Stimulated activated CD4-positive, alpha-beta T cell treated with anti-CD3 and anti-CD28 coated beads, Interleukin-1b, Interleukin-23, amount 100 ng/mL, for 1 hour (primary cell): ENCODE measurements at places on chromosomes 7 and 10.

DNA sequence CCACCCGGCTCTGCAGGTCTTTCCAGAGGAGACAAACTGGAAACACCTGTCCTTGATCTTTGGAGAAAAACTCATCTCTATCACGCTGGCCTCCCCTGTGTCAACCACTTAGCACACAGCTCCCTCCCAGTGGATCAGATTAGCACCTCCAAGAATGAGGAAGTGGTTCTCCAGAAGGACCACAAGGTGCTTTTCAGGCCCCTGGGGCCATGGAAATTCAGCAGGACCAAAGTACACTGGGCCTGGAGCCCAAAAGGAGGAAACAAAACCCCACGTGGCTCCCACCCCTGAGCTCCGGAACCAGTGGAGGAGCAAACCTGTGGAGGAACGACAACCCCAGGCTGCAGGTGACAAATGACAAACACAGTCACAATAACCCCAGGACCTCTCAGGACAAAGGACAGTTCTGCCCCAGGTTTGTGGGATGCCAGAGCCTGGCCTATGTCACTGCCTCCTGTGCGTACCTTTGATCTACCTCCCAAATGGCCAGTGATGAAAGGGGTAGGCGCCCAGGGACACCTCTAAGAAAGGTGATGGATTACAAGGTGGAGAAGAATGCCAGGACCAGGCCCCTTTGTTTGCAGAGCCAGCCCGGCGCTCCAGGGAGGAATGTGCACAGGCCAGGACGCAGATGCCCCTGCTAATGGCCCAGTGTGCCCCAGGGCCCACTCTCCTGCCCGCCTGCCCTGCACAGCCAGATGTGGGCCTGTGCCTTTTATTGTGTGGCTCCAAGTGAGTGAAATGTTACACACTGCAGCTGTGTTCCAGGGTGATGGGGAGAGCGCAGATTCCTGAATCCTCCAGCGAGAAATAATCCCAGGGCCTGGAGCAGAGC, 5.7 kb downstream of the TNS3 start:
- DNase-seq = no peak

GRCh38 chr7:121420976-121421375, 24.9 kb upstream of the FAM3C start:
- DNase-seq = no peak

- DNase-seq = no peak
Observed at GRCh38 chr7:4017081-4017480, 665.0 kb upstream of the FOXK1 start.

DNA sequence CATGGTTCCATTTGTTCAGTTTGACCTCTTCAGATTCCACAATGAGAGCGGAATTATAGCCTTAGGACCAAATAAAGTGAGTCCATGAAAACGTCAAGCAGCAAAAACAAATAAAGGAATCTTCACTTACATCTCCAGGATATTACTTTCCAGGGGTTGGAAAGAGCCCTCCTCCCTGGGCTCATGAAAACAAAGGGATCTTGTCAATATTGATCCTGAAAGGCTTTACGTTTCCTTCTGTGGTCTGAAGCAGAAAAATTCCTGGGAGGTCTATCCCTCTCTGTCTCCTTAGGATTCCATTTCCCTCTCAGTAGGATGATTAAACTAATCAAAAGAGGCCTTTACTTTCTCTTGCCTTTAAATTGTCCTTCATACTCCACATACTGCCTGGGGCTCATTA, 293.5 kb downstream of the GPAM start:
- DNase-seq = no peak

GRCh38 chr7:140501966-140502365, 22.7 kb upstream of the MKRN1 start:
- DNase-seq = no peak

DNA sequence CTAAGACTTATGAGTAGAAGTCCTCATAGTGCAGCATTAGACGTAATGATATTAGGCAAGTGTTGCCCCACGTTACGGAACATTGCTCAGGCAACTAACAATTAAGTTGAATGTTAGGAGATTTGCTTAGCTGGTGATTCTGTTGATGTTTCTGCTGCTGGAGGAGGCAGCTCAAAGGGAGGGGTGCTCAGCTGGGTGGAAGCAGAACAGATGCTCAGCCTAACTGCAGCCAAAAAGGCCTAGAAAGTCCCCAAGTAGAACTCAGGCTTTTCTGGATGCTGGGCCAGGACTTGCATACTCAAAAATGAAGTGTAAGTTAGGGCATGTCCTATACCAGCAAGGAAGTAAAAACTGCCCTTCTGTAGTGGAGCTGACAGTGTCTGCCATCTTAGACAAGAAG, 201.4 kb downstream of the ADRA2A start:
- no peak for DNase-seq

DNA sequence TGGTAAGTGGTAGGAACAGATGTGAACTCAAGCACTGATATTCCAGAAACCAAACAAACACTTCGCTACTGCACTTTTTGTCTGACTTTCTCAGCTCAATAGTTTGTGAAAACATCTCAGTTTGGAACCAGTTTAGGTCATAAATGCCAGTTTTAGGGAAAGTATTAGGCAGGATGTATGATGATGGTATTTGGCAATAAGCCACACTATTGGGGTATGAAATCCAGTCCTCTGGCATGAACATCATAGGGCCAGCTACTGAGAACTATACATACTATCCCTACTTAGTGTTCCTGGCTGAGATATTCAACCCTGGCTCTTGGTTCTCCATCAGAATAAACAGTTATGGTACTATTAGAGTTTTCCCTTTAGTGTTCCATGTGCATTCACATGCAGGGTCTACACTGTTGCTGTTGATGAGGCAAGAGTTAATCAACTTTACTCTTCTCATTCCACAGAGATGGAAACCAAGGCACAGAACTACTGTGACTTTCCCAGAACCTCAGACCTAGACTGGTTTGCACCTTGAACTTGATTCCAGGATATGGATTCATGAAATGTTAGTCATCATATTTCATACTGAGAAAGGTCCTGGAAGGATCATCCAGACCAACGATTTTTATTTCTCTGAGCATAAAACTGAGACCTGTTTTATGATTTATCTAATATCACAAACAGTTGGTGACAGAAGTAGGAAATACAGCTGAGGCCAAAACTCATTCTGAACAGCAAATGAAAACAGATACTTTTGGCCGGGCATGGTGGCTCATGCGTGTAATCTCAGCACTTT, 20.0 kb upstream of the IFIT2 start:
- DNase-seq = no peak

DNA sequence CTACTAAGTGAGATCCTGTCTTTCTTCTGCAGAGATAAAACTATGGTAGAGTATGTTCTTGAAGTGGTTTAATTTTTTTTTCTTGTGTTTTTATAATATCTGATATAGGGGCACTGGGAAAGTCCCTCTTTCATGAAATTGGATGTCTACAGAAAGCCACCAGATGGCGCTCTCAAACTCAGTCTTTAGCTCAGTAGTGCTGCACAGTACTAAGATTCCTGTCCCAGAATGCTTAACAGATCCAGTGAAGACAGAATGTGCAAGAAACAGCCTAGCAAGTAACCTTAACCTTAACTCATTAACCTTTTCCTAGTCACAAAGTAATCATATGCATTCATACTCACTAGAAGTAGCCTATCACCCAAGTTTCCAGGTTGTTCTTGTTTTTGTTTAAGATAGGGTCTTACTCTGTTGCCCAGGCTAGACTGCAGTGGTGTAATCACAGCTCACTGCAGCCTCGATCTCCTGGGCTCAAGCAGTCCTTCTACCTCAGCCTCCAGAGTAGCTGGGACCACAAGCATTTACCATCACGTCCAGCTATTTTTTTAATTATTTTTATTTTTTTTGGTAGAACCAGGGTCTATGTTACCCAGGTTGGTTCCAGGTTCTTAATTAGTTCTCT, 56.7 kb downstream of the IDE start:
- peak; percentile 36 for DNase-seq

GRCh38 chr7:6562106-6562505, 10.8 kb upstream of the GRID2IP start:
- no peak for DNase-seq

- DNase-seq = no peak
Observed at GRCh38 chr10:124225467-124226270, 132.3 kb upstream of the CHST15 start.

- no peak for DNase-seq
Observed at GRCh38 chr7:148978091-148978490, 50.2 kb downstream of the PDIA4 start.

DNA sequence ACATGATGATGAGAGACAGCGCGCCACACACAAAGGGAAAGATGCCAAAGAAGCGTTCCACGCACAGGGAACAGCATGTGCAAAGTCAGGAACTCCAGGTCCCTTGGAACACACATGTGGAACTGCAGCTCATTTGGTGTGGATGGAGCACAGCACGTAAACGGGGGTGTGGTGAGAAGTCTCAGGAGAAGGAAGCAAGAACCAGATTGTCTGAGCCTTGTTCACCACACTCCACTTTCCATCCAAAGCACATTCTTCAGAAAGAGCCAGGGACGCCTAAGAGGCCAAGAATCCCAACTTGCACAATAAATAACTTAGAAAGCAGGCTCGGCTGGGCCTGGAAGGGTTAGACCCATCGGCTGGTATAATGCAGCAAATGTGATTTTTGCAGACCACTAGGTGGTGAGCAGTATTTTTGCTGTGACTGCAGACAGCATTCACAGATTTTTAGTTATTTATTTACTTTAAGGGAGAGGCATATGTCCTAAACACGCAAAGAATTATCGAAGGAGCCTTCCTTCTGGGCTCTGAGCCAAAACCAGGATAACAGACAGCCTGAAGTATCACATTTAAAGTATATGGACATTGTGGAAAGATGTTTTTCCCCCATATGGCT, 27.9 kb upstream of the ASCC1 start:
- no peak for DNase-seq

DNA sequence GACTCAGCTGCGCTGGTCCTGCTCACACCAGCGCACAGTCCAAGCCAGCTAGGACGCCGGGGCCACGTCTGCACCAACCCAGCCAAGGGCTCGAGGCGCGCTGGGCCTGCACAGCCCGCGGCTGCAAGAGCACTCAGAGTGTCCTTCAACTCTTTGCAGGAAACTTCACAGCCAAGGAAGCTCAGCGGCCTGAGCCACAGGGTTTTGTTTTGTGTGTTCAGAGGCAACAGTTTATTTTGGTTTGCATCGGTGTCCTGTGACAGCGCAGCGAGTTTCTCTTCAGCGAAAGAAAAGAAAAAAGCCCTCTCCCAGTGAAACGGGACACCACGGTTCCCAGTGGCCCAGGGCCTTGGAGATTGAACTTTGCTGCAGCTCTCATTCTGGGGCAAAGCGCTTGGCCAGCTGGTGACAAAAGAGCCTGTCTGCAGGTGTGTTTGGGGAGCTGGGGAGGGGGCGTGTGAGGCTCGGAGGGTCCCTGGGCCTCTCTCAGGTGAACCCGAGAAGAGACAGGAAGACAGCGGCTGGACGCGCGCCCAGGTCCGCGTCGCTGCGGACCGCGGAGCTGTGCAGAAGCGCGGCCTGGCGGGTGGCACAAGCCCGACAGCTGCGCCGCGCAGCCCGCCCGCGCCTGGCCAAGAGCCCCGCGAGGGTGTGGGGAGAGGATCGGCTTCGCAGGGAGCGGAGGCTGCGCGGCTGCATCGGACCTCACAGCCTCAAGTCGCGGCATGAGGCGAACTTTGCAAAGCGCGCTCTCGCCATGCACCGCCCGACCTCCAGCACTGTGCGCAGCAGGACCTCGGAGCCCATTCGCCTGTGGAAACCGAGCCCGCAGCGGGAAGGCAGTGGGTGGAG, 922 bp downstream of the CXCL12 start:
- DNase-seq = no peak

- DNase-seq = no peak
Observed at GRCh38 chr10:47073967-47074366, 162.7 kb downstream of the PTPN20 start.

GRCh38 chr10:88852327-88852726, 683 bp upstream of the ANKRD22 start:
- DNase-seq = no peak

DNA sequence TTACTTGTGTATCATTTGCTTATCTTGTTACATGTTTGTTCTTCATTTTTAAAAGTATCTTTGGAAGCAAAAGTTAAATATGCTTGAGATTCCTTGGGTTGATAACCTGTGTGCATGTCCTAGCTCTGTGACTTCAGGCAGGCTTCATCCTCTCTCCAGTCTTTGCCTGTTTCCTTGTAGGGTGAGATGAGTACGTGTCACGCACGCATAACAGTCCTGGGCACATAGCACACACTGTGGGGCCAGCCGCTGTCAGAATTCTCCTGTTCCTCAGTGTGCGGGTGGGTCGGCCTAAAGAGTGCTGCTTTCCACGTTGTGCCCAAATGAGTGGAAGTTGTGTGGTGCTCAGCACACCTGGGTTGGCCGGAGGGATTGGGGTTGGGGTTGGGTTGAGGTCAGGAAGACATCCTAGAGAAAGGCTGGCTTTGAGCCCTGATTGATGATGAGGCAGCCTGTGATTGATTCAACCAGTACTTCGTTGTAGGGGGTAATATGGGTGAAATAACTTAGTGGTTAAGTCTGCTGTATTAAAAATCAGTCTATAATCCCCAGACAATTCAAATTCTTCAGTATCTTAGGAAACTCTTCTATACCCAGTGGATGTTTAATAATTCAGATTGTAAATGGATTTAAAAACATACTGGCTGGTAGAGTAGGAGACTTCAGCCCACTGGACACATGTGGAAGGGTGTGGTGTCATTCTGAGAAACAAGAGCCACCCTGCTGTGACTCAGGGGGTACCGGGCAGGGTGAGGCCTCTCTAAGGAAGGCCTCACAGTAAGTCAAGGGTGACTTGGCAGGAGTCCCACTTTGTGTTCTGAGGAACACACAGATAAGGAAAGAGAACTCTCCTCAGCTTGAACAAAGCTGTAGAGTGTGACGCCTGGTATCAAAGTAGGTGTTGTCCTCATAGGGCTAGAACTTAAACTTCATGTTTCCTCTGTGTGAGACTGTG, 54.8 kb downstream of the DAGLB start:
- no peak for DNase-seq

DNA sequence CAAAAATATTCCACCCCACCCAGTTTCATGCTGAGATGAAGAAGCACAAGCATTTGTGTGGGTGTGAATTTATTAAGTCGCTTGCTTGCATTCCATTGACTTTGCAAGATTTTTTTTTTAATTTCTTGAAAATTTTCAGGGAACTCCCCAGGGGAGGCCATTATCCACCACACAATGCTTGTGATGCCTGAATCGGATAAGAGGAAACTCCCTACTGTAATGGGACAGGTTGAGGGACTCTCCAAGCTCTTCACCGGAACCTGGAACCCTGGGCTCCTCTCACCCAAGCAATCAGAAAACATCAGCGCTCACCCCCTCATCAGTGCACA, 153.6 kb upstream of the ZMIZ1 start:
- DNase-seq = no peak

GRCh38 chr10:99364125-99364524, 35.0 kb downstream of the CNNM1 start:
- no peak for DNase-seq

GRCh38 chr10:50629495-50630122, 5.9 kb upstream of the SGMS1 start:
- DNase-seq = no peak

GRCh38 chr7:18290865-18291264, 204.7 kb upstream of the HDAC9 start:
- DNase-seq = no peak

DNA sequence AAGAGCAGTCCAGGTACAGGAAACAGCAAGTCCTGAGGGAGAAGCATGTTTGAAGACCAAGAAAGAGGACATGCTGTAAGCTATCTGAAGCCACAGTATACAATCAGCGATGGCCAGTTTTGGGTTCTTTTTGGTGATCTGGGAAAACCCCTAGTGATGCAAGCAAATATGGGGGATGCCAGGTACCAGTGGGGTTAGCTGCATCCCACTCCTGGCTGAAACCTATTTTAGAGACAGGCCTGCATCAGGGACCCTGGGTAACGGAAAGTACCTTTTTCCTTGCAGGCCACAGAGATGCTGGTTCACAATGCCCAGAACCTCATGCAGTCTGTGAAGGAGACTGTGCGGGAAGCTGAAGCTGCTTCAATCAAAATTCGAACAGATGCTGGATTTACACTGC, 32.9 kb downstream of the AP3M1 start:
- no peak for DNase-seq
